ENCODE measurements at places on chromosomes 5 and 9.
A peak's percentile ranks its signal among the peaks of the same experiment; 100 is the strongest.

GRCh38 chr9:127970401-127971313 is 10.1 kb downstream of the EEIG1 start:
- DNase-seq = peak; percentile 62

- DNase-seq = no peak
Measured at GRCh38 chr9:86286278-86286677, 3.9 kb upstream of the ISCA1 start.

GRCh38 chr5:110838961-110839360 is 100.2 kb downstream of the SLC25A46 start:
- DNase-seq = no peak

- DNase-seq = no peak
Measured at GRCh38 chr5:83731638-83732037, 11.0 kb upstream of the HAPLN1 start.

Measured in naive thymus-derived CD8-positive, alpha-beta T cell (primary cell).